Putamen (tissue), 1 donor: ENCODE measurements at places on chromosomes 5 and 9.
A peak's percentile ranks its signal among the peaks of the same experiment; 100 is the strongest.

- DNase-seq, result no peak
Observed at GRCh38 chr9:124191691-124192395, 65.9 kb upstream of the NEK6 start.

DNA sequence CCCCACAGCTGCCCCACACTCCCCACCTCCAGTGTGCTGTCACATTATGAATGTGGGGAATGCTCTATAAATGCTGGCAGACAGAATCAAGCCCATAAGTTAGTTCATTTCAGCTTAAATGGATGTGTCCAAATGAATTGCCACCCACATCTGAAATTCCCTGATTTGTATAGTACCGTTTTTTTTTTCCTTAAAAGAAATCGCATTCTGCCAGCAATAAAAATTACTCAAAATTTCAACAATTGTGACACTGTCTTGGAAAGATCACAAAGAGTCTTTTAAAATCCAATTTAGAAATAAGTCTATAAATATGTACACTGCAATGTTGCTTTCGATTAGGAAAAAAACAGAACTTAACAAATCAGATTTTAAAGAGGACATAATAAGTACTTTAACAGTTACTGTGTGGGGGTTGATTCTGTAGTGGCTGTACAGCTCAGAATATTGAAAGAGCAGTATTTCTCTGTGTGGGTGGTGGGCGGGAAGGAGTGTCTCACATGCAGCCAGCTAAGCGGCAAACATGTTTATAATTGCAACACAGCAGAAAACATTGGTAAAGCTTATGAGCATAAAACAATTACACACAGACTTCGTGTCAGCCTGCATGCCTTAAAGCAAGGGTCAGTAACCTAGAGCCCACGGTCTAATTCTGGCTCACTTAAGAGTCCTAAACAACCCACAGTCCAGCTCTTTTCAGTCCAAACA, 24.9 kb upstream of the CSNK1G3 start:
- DNase-seq, result no peak

GRCh38 chr5:64682608-64683007, 7.7 kb upstream of the SHISAL2B start:
- no peak for DNase-seq

GRCh38 chr5:88679638-88680037, 203.3 kb downstream of the MEF2C start:
- peak; percentile 42 for DNase-seq

GRCh38 chr5:2499917-2500316, 251.6 kb downstream of the IRX2 start:
- DNase-seq, result no peak

DNA sequence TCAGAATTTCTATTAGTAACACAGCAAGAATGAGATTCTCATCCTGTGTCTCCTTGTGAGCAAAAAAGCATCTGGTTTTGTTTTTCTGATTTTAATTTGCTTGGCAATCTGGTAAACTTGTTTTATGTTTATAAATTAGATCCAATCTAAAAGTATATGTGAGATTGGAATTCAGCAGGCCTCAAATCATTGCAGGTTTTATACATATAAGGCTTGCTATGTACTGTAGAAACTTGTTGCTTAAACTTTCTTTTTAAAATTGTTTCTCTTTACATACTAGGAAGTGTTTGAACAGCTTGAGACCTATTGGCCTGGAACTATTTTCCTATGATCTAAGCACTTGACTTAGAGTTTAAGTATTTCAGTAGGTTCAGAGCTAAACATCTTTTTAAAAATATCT, 1037.8 kb downstream of the NR2F1-AS1 start:
- no peak for DNase-seq

- no peak for DNase-seq
Observed at GRCh38 chr5:74268297-74268696, 372.2 kb downstream of the ENC1 start.

- DNase-seq, result no peak
Observed at GRCh38 chr9:70229026-70229425, 29.8 kb upstream of the SMC5 start.

- no peak for DNase-seq
Observed at GRCh38 chr9:113535756-113536155, 72.2 kb downstream of the RGS3 start.

- DNase-seq, result peak; percentile 64
Observed at GRCh38 chr5:32076699-32077695, 97.1 kb downstream of the GOLPH3 start.
